Esophagus mucosa (tissue), 1 donor: ENCODE measurements at places on chromosomes 6 and 20. TPM values are rescaled to one million over a fixed set of nuclear protein-coding genes. Genes with fewer than 3 reads are reported as not detected.

DNA sequence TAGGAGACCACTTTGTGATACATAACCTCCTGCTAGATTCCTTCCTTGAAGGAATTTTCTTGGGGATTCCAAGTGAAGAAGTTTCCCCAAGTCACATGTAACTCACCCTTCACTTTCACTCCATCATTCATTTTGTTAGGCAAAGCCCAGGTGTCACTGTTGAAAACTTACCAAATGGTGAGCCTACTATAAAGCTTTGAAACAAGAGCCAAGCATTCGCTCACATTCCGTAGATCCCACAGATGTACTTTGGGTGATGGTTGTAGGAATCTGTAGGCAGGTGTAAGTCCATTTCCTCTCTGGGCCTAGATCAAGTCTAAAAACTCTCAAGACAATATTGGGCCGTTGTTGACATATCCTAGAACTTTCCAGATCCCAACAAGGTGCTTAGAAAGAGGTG, 74.1 kb downstream of the PRDM1 start:
- no peak for ATAC-seq

DNA sequence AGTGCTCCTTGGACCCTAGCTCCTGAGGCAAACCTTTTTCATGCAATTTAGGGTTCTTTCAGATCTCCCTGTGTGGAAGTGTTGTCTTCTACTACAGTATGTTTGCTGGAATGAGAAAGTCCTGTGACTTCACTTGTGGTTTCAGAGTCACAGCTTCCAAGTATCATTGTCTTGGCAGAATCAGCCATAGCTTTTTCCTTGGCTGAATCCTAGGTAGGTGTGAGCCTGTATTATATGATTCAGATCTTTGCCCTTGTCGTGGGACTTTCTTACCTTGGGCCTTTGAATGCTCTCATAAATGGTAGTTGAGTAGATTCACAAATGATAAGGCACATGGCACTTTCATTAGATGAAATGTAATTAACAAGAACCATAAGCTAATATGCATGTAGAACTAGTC, 16.5 kb downstream of the CARMIL1 start:
- no peak for ATAC-seq

DNA sequence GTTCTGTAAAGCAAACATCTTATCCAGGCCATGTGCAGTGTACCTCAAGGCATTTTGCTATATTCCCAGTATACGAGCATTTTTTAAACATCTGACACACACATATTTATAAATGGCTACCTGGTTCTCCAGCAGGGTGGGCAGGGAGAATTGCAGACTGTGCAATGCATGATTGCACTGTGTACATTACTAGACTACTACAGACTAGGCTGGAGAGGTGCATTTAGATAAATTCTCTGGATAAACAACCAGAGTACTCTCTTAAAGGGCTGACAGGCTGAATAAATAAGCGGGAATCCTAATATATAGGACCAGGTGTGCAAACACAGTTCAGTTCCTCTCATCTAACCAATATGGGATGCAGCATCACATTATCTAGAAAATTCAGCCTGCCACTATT, 428.3 kb upstream of the ARID1B start:
- no peak for ATAC-seq

DNA sequence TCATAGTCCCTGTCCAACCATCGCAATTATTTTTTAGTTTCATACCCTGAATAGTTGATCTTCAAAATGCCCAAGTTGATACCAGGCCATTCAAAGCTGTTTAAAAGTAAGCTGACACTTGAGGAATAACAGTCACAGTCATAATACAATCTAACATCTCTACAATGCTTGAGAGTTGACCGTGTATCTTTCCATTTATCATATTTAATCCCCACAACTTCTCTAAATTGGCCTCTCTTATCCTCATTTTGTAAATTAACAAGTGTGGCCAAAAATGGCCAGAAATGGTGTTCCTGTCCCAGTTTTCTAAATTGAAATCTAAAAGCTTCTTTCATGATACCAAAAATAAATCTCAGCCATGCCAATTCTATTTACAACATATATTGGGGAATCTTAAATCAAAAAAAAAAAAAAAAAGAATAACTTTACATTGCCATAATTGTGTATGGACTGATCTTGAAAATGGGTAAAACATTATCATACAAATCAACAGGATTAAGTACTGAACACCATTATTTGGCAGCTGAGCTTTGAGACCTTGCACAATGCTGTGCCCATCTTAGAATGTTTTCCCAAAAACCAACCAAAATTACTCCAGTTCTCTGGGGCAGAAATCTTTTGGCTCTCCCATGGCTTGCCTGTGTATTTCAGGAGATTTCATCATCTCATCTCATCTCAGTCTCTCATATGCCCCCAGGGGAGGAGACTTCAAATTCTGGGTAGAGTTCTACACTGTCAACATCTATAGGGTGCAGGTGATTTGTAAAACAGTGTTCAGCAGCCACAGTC, 448.7 kb upstream of the JARID2 start:
- ATAC-seq, result no peak

DNA sequence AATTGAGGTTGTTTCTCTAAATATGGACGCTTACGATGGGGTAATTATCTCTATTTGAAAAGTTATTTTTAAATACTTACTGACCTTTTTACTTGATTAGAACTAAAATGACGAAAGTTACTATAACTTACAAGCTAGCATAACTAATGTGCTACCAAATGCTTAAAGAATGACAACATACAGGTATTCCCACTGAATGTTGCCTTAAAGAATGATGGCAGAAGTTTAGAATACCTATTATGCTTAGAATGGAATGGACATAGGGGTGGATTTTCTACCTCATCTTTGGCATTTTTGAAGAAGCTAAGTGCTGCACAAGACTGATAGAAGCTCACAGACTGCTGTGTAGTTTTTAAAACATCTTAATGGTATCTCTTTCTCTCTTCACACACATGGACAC, 284.8 kb downstream of the THBS2 start:
- ATAC-seq, result no peak

DNA sequence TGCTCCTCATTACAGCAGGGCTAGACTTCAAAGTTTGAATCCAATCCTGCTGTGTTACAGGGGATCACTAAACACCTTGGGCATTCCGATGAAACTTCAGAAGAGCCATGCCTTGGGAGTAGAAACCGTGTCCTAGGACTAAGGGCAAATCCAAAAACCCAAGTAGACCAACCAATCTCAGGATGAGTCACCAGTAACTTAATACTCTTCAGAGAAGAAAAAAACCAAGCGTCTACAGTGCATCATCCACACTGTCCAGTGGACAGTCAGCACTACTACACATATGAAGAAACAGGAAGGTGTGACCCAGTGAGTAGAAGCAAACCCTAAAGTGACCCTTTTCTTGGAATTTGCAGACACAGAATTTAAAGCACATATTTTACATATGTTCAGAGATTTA, 39.5 kb upstream of the VAPB start:
- ATAC-seq, result peak; percentile 66

- no peak for ATAC-seq
These were observed 15.9 kb upstream of the PCMTD2 start for GRCh38 chr20:64239449-64240242.

DNA sequence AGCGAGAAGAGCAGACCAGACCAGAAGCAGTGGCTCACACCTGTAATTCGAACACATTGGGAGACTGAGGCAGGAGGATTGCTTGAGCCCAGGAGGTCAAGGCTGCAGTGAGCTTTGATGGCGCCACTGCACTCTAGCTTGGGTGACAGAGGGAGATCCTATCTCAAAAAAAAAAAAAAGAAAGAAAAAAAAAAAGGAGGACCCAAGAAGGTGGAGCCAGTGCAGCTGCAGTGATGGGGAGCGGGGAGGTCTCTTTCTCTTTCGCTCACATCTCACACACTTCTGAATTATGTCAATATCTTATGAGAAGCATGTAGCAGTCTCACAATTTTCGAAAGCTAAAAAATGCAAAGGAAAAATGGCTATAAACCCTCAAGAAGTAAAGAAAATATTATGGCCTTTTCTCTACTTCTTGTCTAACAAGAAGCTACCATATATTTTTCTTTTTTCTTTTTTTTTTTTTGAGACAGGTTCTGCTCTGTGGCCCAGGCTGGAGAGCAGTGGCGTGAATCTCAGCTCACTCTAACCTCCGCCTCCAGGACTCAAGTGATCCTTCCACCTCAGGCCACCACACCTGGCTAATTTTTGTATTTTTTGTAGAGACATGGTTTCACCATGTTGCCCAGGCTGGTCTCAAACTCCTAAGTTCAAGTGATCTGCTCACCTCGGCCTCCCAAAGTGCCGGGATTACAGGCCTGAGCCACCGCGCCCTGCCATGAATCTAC, 3.8 kb upstream of the SPO11 start:
- no peak for ATAC-seq

- ATAC-seq, result no peak
These were observed 355.4 kb downstream of the CDH26 start for GRCh38 chr20:60313614-60314013.

DNA sequence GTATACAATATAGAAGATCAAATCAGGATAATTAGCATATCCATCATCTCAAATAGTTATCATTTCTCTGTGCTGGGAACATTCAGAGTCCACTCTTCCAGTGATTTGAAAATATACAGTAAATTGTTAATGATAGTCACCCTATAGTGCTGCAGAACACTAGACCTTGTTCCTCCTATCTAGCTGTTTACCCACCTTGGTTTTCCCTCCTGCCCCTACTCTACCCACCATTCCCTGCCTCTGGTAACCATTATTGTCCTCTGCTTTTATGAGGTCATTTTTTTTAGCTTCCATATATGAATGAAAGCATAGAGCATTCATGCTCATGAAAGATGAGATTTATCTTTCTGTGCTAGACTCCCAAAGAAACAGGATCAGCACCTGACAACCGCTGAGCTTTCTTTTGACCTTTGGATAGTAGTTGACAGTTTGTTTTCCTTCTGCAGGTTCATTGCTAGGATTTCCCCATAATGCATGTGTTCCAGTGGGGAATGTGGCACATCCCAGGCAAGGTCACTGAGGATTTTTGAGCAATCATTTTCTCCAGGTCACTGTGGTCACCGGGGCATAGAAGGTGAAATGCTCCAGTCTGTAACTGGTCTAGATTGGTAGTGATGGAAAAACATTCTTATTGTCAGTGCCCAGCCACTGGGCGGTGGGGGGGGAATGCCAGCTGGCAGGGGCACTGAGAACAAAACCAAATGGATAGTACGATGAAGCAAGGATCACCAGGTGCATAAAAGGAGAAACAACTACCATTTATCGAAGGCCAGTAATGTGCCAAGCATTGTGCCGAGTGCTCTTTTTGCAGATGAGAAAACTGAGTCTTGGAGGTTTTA, 33.6 kb upstream of the BCAS1 start:
- ATAC-seq, result no peak

DNA sequence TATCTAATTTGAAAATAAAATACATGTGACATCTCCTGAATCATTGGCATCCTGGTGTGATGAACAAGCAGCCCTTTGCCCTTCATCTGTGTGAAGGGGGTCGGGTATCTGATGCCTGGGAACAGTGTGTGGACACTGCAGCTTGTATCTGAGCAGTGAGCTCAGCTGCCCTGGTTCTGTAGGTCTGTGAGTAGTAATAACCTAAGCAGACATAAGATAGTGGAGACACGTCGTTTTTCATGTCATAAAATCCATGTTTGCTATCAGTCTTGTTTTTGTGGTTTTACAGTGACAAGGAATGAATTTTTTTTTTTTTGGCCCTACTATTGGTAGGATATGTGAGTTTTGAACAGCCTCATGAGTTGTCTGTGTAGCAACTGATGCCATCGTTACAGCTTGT, 133.0 kb downstream of the JARID2 start:
- ATAC-seq, result no peak

DNA sequence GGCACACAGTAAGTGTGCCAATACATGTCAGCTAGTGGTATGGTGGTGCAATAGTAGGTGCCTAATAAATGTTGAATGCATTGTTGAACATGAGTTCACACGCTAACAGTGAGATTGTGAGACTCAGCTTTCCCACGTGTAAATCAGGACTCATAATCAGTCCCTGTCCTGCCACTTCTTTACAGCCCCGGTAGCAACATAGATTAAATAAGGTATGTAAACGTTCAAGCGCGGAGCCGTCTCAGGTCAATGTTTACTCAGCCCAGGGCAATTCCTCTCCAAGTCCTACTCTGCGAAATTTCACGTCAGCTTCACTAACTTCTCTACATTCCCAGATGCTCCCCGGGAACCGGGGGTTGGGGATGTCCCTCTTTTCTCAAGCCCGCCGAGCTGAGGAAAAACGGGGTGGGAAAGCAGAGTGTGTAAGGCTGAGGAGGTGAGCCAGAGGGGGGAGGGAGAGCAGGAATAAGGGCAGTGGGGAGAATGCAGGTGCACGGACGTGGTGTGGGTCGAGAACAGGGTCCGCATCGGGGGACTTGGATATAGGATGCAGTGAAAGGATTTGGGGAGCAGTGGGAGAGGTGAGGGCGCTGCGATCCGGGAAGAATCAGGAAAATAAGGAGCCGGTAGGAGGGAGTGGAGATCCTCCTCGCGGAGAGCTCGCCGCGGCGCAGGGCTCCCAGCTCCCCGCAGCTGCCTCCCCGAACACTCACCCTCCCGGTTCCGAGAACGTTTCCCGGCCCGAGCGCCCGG, 544 bp upstream of the TP53INP2 start:
- peak; percentile 3 for ATAC-seq

- ATAC-seq, result no peak
These were observed 457.7 kb downstream of the CDKAL1 start for GRCh38 chr6:20991910-20992309.

DNA sequence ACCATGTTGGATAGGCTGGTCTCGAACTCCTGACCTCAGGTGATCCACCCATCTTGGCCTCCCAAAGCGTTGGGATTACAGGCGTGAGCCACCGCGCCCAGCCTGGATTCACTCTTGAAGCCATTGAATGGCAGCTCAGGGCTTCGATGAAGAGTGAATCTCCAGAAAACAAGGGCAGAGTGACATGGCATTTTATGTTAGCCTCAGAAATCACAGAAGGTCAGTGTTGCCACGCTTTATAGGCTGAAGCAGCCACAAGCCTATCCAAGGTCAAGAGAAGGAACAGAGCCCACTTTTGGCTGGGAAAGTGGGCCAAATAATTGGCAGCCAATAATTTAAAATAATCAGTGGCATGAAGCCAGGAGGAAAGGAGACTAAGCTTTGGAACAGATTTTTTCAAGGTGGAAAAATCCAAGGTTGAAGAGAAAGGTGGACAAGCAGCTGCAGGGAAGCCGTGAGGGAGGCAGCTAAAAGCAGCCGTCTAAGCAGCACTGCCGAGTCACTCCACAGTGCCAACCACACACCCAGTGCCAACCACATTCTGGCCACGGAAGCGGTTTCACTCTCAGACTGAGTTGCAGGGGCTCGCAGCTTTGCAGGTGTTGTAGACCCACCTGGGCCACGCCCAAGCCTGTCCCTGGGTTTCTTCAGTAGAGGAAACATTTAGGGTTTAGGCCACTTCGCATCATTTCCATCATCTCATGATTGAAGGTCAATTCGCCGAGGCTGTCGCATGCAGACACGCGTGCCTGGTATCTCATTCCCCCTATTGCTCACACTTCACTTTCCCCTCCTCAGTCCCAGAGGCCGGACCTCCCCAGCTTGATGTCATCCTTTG, 17.4 kb upstream of the AVP start:
- ATAC-seq, result no peak

The GMPR gene
- total RNA-seq, result 0.80 TPM

The KCNK16 gene
- not detected for total RNA-seq

The NNAT gene
- 0.28 TPM for total RNA-seq

The PYGB gene
- total RNA-seq, result 63.1 TPM

The MEI4 gene
- not detected for total RNA-seq

The RPS21 gene
- 1,745 TPM for total RNA-seq

The STK4 gene
- 15.8 TPM for total RNA-seq

The FAM83C gene
- total RNA-seq, result 39.1 TPM

The ZNF391 gene
- total RNA-seq, result 1.4 TPM

The SIRPG gene
- 0.60 TPM for total RNA-seq
